MCF 10A (cell line): ENCODE measurements at places on chromosomes 3 and 15. TPM values are rescaled to one million over a fixed set of nuclear protein-coding genes. Genes with fewer than 3 reads are reported as not detected.
A peak's percentile ranks its signal among the peaks of the same experiment; 100 is the strongest.

- DNase-seq = no peak
Observed at GRCh38 chr3:191624299-191624698, 163.3 kb downstream of the PYDC2 start.

- DNase-seq = no peak
Observed at GRCh38 chr3:128123156-128123537, 465 bp downstream of the RUVBL1 start.

- DNase-seq = peak; percentile 56
Observed at GRCh38 chr3:195823280-195823679, 11.6 kb upstream of the MUC4 start.

The KLHL40 gene
- not detected in 2 replicates for total RNA-seq

The AHSG gene
- total RNA-seq = not detected in 2 replicates
